Activated T-helper 1 cell treated with anti-CD3 and anti-CD28 coated beads, Interleukin-12 subunit alpha, Interleukin-12 subunit beta, Interleukin-2, Interleukin-4 antibody, amounts not matched to agents 30 ng/mL and 10 ng/mL and 1 ng/mL, durations not matched to agents 14 hours and 24 hours and 36 hours (primary cell): ENCODE measurements at places on chromosomes 12 and 14. TPM values are rescaled to one million over a fixed set of nuclear protein-coding genes. Genes with fewer than 3 reads are reported as not detected.

GRCh38 chr14:93430315-93431035 is at the start of gene UNC79:
TSS of gene UNC79 (plus strand) at chr14:93430939. CDS start at chr14:93431030, 91 bp downstream.
- H3K4me3 ChIP-seq: no peak within 1 kb of the TSS
- no peaks in the 10 kb centered on the region for H3K36me3 ChIP-seq
- H3K27me3 ChIP-seq: peaks cover 23% of the 10 kb centered on the region
- DNase-seq: no peak

GRCh38 chr14:22202313-22202712 is 386.7 kb downstream of the DAD1 start:
- peak overlapping the region; percentile 82 for H3K4me3 ChIP-seq
- no peaks in the 10 kb centered on the region for H3K27me3 ChIP-seq
- DNase-seq: no peak
- peak overlapping the region; percentile 77 for H3K27ac ChIP-seq
- peaks cover 6% of the 10 kb centered on the region for H3K4me1 ChIP-seq

- no peaks in the 10 kb centered on the region for H3K27me3 ChIP-seq
- peaks cover 36% of the 10 kb centered on the region for H3K4me1 ChIP-seq
- peaks cover 52% of the 10 kb centered on the region for H3K36me3 ChIP-seq
- H3K27ac ChIP-seq: peak overlapping the region; percentile 18
These were observed 3.3 kb downstream of the AP1G2 start for GRCh38 chr14:23564181-23564812.

GRCh38 chr14:98323836-98324235 is 948.2 kb downstream of the BCL11B start:
- no peak for DNase-seq
- H3K36me3 ChIP-seq: peaks cover 2% of the 10 kb centered on the region
- H3K4me1 ChIP-seq: peaks cover 4% of the 10 kb centered on the region

KRT78 gene
- total RNA-seq: not detected in 2 replicates

DNA sequence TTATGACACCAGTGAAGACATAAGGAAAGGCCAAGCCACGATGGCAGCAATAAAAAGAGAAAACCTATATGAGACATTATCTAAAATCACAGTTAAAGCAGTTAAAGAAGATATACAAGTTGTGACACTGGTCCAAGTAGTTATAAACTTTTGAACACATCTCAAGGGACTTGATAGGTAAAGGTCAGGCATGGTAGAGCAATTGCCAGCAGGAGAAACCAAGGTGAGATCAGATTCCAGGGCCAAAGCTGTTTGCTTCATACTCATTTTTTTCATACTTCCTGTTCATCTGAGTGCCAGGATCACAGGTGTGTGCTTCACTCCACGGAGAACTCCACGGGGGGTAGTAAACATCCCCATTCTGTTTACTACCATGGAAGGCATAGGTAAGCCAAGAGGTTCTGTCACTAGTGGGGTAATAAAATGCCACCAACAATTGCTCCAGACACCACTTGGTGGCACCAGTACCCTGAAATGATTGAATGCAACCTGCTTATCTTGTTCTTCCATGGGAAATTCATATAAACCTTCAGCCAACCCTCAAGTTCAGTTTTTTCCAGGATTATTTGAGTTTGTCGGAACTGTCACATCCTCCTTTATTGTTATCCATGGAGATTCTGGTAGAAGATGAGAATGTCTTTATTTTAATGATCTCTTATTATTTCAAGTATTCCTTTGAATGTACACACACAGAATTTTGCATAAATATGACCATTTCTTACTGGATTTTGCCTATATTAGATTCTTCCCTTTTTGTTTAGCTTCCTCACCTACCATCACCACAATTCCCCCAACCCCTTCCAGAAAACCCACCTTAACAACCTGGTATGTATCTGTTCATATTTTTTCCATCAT is 59.2 kb upstream of the TSPAN8 start:
- no peaks in the 10 kb centered on the region for H3K4me1 ChIP-seq
- no peaks in the 10 kb centered on the region for H3K36me3 ChIP-seq
- H3K27ac ChIP-seq: no peak overlapping the region
- no peak for DNase-seq

- H3K4me3 ChIP-seq: no peak overlapping the region
These were observed 7.6 kb downstream of the ISCA2 start for GRCh38 chr14:74501135-74501614.

KITLG gene
- not detected in 2 replicates for total RNA-seq

- peaks cover 35% of the 10 kb centered on the region for H3K4me1 ChIP-seq
- H3K27ac ChIP-seq: peak overlapping the region; percentile 40
- peak overlapping the region; percentile 85 for H3K4me3 ChIP-seq
- peaks cover 27% of the 10 kb centered on the region for H3K36me3 ChIP-seq
- no peaks in the 10 kb centered on the region for H3K27me3 ChIP-seq
These were observed 7.9 kb downstream of the SETD1B start for GRCh38 chr12:121811434-121812319.

MFAP5 gene
- total RNA-seq: not detected in 2 replicates

GRCh38 chr12:1662761-1663439 is 28.0 kb upstream of the ADIPOR2 start:
- peaks cover 2% of the 10 kb centered on the region for H3K27me3 ChIP-seq
- DNase-seq: no peak
- H3K27ac ChIP-seq: peak overlapping the region; percentile 78

NANOG gene
- not detected in 2 replicates for total RNA-seq

GRCh38 chr12:121089031-121089812 is 43.5 kb upstream of the P2RX7 start:
- H3K27me3 ChIP-seq: no peaks in the 10 kb centered on the region
- H3K27ac ChIP-seq: no peak overlapping the region
- no peak for DNase-seq
- H3K4me3 ChIP-seq: no peak overlapping the region
- no peaks in the 10 kb centered on the region for H3K36me3 ChIP-seq
- peaks cover 41% of the 10 kb centered on the region for H3K4me1 ChIP-seq

MGAT4C gene
- under 0.01 TPM in 1 of 2 replicates, not detected in the other for total RNA-seq

GRCh38 chr12:124426594-124427555 is 132.0 kb downstream of the RFLNA start:
- H3K27ac ChIP-seq: no peak overlapping the region
- H3K4me3 ChIP-seq: no peak overlapping the region
- H3K36me3 ChIP-seq: peaks cover 16% of the 10 kb centered on the region
- no peaks in the 10 kb centered on the region for H3K27me3 ChIP-seq
- DNase-seq: no peak

DNA sequence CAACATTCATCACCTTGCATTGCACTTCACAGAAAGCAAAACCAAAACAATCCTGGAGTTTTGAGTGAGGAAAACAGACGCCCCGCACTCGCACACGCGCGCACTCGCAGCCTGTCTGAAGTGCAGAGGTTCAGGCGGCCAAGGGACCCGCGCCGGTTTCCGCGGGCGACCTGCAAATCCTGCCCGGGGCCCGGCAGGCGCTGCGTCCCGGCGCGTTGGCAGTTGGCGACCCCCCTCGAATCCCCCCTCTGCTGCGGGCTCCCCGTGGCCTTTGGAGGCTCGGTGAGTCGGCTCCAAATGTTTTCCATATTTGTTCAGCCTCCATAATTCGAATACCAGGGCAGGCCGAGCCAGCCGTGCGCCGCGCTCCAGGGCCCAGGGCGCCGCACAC is at the start of gene SSPN:
Gene SSPN (plus strand): TSS at position 324 of the 391 bp plus-strand sequence. CDS start 100 bp downstream, outside the sequence.
- no peaks in the 10 kb centered on the region for H3K36me3 ChIP-seq
- peaks cover 61% of the 10 kb centered on the region for H3K27me3 ChIP-seq
- no peak for DNase-seq
- no peaks in the 10 kb centered on the region for H3K4me1 ChIP-seq

KRT8 gene
- total RNA-seq: 0.23 TPM in 1 of 2 replicates, not detected in the other

GLIPR1L1 gene
- total RNA-seq: not detected in 2 replicates

- H3K4me3 ChIP-seq: peak overlapping the region; percentile 30
- peaks cover 10% of the 10 kb centered on the region for H3K4me1 ChIP-seq
- no peaks in the 10 kb centered on the region for H3K36me3 ChIP-seq
- H3K27ac ChIP-seq: no peak overlapping the region
These were observed 111.7 kb upstream of the MYL2 start for GRCh38 chr12:111031916-111032590.

GAPDH gene
- 4,315 and 4,318 TPM in 2 replicates for total RNA-seq

- DNase-seq: no peak
- peaks cover 5% of the 10 kb centered on the region for H3K4me1 ChIP-seq
- H3K4me3 ChIP-seq: no peak overlapping the region
- no peaks in the 10 kb centered on the region for H3K36me3 ChIP-seq
- H3K27me3 ChIP-seq: peaks cover 4% of the 10 kb centered on the region
These were observed 19.4 kb upstream of the SNX6 start for GRCh38 chr14:34649344-34649743.

GRCh38 chr14:101098177-101098576 is 194.7 kb upstream of the RTL1 start:
- no peaks in the 10 kb centered on the region for H3K36me3 ChIP-seq
- no peaks in the 10 kb centered on the region for H3K4me1 ChIP-seq
- no peak overlapping the region for H3K27ac ChIP-seq
- no peak overlapping the region for H3K4me3 ChIP-seq

CHGA gene
- not detected in 2 replicates for total RNA-seq

- H3K36me3 ChIP-seq: peaks cover 37% of the 10 kb centered on the region
- no peak overlapping the region for H3K27ac ChIP-seq
- no peaks in the 10 kb centered on the region for H3K27me3 ChIP-seq
- H3K4me1 ChIP-seq: peaks cover 6% of the 10 kb centered on the region
- no peak for DNase-seq
- no peak overlapping the region for H3K4me3 ChIP-seq
These were observed 302.1 kb downstream of the MED13L start for GRCh38 chr12:115975411-115975810.

TMEM179 gene
- 0.12 and 0.36 TPM in 2 replicates for total RNA-seq

TAS2R31 gene
- 4.1 and 4.5 TPM in 2 replicates for total RNA-seq

DNA sequence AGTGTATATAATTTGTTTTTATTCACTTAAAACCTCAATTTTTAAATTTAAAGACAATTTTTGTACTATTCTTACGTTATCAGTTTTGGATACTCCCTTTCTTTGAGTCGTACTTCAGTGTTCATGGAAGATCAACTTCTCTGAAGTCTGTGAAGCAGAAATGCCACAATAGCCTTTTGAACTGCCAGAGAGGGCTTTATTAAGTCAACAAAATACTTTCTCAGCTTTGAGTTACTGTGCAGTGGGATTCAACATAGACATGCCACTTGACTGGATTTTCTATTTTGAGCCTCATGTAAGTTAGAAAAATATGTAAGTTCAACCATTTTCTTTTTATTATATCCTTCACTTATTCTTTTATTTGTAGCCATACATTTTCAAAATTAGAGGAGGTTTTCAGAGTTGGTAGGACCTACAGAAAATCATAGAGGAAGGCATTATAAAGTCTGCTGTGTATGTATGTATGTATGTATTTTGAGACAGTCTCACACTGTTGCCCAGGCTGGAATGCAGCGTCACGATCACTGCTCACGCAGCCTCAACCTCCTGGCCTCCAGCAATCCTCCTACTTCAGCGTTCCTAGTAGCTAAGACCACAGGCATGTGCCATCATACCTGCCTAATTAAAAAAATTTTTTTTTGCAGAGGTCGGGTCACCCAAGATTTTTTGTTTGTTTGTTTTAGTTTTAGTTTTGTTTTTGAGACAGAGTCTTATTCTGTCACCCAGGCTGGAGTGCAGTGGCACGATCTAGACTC is 31.3 kb upstream of the BCAT1 start:
- H3K36me3 ChIP-seq: no peaks in the 10 kb centered on the region
- no peak overlapping the region for H3K27ac ChIP-seq
- peaks cover 4% of the 10 kb centered on the region for H3K27me3 ChIP-seq
- H3K4me3 ChIP-seq: no peak overlapping the region
- DNase-seq: no peak
- no peaks in the 10 kb centered on the region for H3K4me1 ChIP-seq

DNA sequence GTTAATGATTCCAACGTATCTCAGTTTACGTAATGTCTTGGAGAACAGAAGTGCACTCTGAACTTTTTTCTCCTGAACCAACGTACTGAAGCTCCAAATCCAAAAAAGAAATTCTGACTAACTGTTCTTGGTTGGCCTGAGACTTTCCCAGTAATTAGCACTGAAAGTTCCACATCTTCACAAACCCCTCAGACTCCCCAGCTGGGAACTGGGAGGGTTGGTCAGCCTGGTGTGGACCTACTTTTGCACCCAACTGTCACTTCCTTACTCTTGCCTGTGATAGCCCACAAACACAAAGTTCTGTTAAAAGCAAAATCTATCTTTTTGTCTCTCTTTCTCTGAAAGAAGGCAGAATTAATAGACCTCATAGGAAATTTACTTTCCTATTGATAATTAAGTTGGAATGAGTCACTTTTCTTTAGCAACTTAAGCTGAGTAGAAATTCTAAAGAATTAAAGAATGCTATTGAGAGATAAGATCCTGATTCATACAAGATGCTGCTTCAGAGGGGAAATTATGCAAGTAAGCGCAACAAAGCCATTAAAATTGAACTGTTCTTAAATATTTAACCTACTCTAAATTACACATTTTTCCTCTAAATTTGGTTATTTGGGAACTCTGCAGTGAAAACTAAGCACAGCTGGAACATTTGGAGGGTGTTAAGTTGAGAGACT is 155.0 kb downstream of the EPS8 start:
- no peak overlapping the region for H3K4me3 ChIP-seq
- peaks cover 2% of the 10 kb centered on the region for H3K27me3 ChIP-seq
- DNase-seq: no peak

DNA sequence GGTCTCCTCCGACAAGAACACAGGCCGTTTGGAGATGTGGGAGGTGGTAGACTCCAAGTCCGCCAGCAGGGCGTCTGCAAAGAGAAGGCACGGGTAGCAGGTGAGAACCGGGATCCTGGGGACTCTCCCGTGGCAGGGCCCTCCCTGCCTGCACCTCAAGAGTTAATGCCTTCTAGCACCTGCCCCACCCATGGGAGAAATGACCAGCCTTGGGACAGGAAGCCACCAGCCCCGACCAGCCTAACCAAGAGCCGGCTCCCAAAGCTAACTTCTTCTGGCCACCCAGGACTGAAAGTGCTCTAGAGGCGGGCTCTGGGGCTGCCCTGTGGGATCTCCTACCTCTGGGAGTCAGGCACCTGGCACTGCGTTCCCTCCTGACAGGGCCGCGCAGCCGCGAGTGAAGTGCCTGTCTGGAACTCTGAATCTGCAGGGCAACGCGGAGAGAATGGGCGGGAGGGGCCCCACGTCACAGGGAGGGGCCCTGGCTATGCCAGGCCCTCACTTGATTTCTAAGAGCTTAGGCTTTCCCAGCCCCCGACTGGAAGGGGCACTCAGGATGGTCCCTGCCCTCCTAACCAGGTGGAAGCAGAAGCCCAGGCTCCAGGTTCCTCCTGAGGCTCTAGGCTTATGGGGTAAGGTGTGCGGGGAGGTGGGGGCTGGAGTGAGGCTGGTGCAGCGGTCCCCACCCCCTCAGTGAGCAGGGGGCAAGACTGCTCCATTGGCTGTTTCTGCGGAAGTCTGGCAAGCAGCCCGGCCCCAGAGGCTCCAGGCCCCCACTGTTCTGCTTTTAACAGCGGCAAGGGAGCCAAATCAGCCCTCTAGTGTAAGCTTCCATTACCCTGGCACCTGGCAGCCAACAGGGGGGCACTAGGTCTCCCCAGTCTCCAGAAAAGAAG is 23.6 kb upstream of the RPLP0 start:
- peaks cover 20% of the 10 kb centered on the region for H3K36me3 ChIP-seq
- H3K4me1 ChIP-seq: peaks cover 45% of the 10 kb centered on the region
- DNase-seq: no peak
- peak overlapping the region; percentile 92 for H3K27ac ChIP-seq
- no peaks in the 10 kb centered on the region for H3K27me3 ChIP-seq
- H3K4me3 ChIP-seq: no peak overlapping the region

DNA sequence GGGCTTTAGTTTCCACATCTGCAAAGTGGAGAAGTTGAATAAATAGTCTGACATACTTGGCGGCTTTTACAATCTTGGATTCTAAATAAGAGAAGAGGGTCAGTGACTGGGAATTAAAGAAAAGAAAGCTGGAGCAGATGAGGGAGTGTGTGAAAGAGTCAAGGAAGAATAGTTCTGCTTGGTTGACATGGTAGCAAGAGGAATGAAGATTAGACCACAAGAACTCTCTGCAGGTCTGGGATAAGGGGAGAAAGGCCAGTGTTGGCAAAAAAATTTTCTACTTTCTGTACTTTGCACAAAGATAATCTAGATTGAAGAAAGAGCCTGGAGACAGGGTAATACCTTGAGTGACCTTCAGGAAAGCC is 5.9 kb downstream of the ITGB7 start:
- peak overlapping the region; percentile 83 for H3K4me3 ChIP-seq
- no peaks in the 10 kb centered on the region for H3K27me3 ChIP-seq
- no peak for DNase-seq
- H3K4me1 ChIP-seq: peaks cover 69% of the 10 kb centered on the region
- peaks cover 45% of the 10 kb centered on the region for H3K36me3 ChIP-seq

NOXRED1 gene
- total RNA-seq: 0.18 and 0.91 TPM in 2 replicates
